ENCODE measurements at places on chromosomes 7 and 10.

- peaks cover 3% of the 10 kb centered on the region for H3K4me1 ChIP-seq
- H3K36me3 ChIP-seq, result no peaks in the 10 kb centered on the region
- H3K27me3 ChIP-seq, result no peaks in the 10 kb centered on the region
- H3K4me3 ChIP-seq, result no peak overlapping the region
- no peak for DNase-seq
Measured at GRCh38 chr10:129063212-129063611, 403.8 kb upstream of the MGMT start.

DNA sequence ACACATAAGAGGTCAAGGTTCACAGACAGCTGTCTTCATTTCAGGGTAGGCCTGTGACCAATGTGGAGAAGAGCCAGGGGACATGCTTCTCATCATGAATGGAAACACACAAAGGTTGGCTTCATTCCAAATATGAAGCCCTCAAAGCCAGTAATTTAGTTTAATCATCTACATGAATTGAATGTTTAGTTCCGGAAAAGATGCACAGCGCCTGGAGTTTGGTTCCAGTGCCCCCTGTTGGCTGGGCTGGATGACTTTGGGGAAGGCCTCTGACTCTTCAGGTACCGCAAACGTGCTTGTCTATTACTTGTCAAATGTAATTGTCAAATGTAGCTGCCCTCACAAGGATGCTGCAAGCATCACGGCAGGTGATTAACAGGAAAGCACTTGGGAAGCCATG, 130.7 kb downstream of the ADRA2A start:
- no peak overlapping the region for H3K27ac ChIP-seq
- no peaks in the 10 kb centered on the region for H3K36me3 ChIP-seq
- H3K4me3 ChIP-seq, result no peak overlapping the region
- H3K4me1 ChIP-seq, result no peaks in the 10 kb centered on the region

DNA sequence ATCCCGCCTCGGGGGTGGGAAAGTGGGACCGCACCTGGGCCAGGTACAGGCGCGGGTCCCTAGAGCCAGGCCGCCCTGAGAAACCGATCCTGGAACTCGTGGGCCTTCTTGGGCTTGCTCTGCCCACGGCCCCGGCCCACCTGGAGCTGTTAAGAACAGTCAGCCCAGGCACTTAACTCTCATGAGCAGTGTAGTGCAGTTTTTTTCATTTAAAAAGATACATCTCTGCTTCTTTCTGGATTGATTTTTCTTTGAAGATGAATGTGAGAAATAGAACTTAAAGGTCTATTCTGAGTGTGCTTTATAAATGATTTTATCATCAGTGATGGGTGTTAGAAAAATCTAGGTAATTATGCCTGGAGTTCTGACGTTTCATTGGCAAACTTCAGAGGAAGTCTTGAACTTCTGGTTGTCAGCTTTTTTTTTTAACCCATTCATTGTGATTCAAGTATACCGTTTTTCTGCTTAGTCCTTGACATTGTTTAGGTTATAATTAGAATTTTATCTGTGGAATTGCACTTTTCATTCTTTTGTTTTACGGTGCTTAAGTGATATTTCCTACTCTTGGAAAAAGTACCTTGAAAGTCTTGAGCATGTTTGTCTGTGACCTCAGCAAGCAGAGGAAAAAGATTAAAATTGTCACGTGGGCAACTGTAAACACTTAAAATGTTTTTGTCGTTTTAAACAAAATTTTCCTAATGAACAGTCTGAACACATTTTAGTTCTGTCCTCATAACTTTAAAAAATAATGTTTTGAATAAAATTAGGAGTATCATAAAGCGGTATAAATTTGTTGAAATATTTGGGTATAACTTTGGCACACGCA, 906 bp downstream of the CDK1 start:
- no peaks in the 10 kb centered on the region for H3K4me1 ChIP-seq
- DNase-seq, result peak; percentile 30
- H3K27me3 ChIP-seq, result no peaks in the 10 kb centered on the region
- H3K4me3 ChIP-seq, result peak overlapping the region; percentile 80

DNA sequence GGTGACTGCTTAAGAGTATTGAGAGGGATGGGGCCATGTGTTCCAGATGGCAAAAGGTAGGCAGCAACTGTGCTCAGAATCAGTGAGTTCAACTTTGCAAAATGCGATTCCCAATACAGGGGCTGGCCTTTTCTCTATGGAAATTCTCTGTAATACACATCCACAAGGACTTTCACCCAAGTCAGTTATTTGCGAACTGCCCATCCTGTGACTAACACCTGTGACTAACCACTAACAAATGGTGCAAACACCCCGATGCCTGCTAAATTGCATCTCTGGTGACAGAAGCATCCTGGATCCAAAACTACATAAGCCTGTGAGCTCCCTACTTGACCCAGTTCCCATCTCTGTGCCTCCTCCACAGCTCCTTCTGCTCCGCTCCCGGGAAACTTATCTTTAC, 9.0 kb upstream of the CUZD1 start:
- peaks cover 6% of the 10 kb centered on the region for H3K36me3 ChIP-seq
- DNase-seq, result no peak

DNA sequence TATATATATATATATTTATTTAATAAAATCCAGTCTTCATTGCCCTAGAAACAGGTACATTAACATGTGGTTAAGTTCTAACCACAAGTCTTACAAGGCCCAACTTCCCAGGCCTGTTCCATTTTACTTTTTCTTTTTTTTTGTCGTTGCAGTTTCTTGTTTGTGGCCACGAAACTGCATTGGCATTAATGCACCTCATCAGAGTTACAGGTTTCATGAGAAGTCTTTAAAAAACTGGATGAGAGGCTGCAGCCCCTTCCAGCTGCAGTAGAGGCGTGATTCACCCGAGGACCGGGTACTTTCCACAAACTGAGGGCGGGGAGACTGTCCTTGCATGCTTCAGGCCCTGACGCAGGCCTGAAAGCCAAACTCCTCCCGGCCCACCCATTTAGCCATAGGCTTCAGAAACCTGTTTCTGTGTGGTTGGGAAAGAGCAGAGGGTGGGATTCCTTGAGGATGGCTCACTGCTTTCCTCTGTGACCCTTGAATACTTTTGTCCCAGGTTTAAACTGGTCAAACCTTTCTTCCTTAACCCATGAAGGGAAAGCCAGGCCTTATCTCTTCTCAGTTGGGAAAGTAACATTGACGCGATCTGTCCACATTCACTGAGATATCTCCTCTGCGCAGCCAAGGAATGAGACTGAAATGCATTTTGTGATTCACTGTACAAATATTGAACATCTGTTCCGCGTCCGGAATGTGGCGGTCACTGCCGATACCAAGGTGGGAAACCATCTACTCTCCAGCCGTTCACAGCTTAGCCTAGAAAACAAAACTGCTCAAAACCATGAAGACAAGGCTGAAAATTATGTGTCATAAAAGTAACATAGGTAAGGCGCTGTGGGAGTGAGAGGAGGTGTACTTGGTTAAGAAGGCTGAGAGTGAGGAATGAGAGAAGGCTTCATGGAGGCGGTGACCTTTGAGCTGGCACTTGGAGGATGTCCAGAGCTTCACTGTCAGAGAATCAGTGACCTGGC, 311.7 kb downstream of the GATA3 start:
- no peak overlapping the region for H3K27ac ChIP-seq
- H3K4me3 ChIP-seq, result no peak overlapping the region
- peak; percentile 3 for DNase-seq
- peaks cover 18% of the 10 kb centered on the region for H3K4me1 ChIP-seq

- no peak overlapping the region for H3K27ac ChIP-seq
- DNase-seq, result peak; percentile 77
- no peaks in the 10 kb centered on the region for H3K36me3 ChIP-seq
- peaks cover 16% of the 10 kb centered on the region for H3K27me3 ChIP-seq
- H3K4me3 ChIP-seq, result no peak overlapping the region
- H3K4me1 ChIP-seq, result peaks cover 41% of the 10 kb centered on the region
Measured at GRCh38 chr10:101214446-101215396, 14.5 kb downstream of the LBX1 start.

DNA sequence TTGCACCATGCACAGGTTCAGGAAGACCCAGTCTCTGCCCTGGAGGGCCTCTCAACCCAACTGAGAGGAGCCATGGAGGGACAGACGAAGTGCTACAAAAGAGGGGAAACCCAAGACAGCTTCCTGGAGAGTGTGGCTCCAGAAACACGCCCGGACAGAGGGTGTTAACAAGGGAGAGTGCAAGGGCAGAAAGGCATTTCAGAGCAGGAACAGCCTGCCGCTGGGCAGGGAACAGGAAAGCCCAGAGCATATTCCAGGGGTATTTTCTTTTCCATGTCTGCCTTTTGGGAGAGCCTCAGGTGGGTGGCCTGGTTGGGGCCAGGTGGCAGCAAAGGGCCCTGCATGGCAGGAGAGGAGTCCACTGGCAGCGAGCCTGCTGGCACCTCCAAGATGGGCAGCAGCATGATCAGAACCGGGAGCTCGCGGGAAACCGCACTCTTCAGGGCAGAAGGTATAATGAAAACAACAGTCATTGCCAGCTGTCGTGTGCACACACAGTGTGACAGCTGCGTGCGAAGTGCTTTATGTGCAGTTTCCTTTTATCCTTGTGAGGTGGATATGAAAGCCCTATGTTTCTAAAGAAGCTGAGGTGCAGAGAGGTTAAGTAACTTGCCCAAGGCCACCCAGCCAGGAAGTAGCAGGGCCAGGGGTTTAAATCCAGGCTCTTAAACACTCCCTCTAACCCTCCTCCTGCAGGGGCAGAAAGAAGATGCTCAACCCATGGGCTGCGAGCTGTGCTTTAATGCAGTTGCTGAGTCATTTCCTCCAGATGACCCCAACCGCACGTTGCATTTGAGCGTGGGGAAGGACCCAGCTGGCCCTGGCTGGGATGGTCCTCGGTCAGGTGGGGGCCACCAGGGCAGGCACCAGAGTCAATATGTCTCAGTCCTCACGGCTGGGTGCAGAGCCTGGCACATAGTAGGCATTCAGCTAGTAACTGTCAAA, 128.6 kb downstream of the OAT start:
- H3K4me3 ChIP-seq, result no peak overlapping the region
- no peaks in the 10 kb centered on the region for H3K27me3 ChIP-seq
- H3K27ac ChIP-seq, result no peak overlapping the region
- no peak for DNase-seq

DNA sequence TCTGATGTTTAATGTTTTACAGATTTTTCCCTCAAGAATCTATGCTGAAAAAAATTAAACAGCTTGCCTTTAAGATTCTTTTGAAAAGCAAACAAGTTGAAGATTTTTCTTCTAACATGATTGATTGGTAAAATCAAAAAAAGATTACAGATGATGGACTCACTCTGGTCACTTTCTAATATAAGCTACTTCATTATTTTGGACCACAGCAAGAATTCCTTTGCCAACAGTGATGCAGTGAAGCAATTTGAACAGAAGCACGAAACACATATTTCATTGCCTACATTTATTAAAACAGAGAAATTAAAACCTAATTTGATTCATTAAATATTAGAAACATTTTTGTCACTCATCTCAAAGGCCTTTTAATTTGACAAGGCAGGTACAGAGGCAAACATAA, 82.1 kb upstream of the SGCE start:
- no peaks in the 10 kb centered on the region for H3K36me3 ChIP-seq
- H3K27me3 ChIP-seq, result no peaks in the 10 kb centered on the region
- no peak for DNase-seq
- no peaks in the 10 kb centered on the region for H3K4me1 ChIP-seq
- no peak overlapping the region for H3K27ac ChIP-seq

Data from naive thymus-derived CD4-positive, alpha-beta T cell (primary cell).